ENCODE measurements at places on chromosomes 2 and 18.

- DNase-seq, result peak; percentile 64
Measured at GRCh38 chr2:12050396-12050795, 304.0 kb downstream of the LPIN1 start.

DNA sequence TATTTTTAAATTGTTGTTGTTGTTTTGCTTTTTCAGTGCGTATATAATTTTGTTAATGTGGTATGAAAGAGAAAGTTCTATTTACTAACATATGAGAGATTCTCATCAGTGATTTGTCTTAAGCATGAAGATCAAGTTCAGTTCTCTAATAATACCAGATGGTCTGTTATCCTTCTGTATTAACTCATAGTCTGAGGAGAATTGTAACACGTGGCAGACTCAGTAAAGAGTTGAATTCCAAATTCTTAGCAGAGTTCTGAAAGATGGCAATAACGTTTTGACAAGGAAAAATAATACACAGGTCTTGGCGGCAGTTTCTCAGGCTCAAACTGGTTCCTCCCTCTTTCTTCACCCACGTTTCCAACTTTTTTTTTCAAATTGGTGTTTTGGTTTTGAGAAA is 17.2 kb upstream of the COL3A1 start:
- DNase-seq, result no peak

GRCh38 chr2:14567561-14567960 is 65.0 kb upstream of the LRATD1 start:
- DNase-seq, result no peak

DNA sequence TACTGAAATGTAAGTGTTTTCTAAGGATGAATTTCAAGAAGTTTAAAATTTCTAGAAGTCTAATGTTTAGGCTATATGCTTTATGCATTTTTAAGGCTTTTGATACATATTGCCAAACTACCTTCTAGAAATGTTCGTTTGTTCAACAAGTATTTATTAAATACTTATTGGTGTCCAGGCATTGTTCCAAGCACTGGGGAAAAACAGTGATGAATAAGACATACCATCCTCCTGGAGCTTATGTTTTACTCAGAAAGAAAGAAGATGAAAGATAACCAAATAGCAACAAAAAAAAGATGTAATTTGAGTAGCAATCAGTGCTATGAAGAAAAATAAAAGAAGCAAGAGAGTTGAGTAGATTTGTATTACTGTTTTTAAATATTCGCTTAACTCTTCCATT is 692.9 kb downstream of the SLC4A3 start:
- no peak for DNase-seq

- DNase-seq, result no peak
Measured at GRCh38 chr2:146853741-146854444, 990.9 kb upstream of the ACVR2A start.

DNA sequence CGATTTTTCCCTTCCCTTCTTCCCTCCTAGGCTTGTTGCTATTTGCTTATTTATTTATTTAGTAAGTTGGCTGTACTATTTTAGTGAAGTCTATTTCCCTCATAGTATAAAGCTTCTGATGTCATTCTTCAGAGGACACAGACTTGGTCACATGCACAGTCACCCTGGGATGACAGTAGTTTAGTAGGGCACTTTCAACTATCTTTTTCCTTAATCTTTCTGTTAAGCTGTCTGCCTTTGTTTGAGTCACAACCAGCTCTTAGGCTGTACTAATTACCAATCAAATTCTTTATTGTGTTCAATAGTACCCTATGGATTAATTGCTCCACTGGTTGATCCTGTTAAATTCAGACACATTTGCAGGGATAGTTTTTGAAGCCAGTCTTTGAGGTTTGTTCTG is 26.9 kb upstream of the RAB31 start:
- DNase-seq, result no peak

Measured in brain pericyte (primary cell).